ENCODE measurements at places on chromosomes 11 and 22. TPM values are rescaled to one million over a fixed set of nuclear protein-coding genes. Genes with fewer than 3 reads are reported as not detected.

The PRRG4 gene
- total RNA-seq: 1.1 TPM

The KCNQ1 gene
- total RNA-seq: 4.3 TPM

The TRIM51 gene
- total RNA-seq: not detected

The CSF2RB gene
- 0.07 TPM for total RNA-seq

The FBXO3 gene
- total RNA-seq: 19.0 TPM

The RTN4R gene
- total RNA-seq: 27.0 TPM

DNA sequence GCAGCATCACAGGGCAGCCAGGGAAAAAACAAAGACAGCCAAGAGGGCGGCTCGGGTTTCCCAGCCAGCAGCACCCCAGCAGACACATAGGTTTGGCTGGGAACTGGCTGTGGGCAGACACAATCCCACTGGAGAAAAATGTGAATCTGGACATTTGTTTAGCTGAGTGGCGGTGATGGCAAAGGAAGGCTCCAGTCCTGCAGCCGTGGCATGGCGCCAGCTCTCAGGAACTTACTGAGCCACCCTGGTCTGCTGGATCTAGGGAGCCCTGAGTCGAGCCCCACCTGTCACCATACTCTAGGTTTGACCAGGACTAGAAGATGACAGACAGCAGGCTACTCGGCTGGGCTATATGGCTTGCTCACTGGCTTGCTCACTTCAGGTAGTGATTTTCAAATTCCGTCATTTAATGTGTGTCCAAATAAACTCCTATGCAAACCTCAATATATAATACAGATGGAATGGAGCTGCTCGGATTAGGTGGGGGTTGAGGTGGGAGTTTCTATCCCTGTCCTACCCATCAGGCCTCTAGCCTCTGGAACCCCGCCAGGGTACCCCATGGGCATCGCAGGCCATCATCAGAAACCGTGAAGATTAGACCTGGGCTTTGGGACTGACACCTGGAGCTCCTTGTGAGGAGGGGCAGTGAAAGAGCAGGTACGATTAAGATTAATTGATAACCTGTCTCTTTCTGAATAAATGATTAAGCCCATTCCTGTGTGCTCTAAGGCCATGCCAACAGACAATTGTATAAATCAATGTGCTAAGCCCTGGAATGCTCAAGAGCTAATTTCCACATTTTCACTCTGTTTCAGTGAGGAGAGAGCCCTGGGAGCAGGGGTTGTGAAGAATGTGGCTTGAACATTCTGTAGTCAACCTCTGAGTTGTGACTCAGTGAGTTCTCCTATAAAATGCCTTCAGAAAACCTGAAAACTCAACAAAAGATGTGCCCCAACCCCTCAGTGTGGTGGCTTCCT lies 42.5 kb downstream of the GALNT18 start:
- DNase-seq: no peak

DNA sequence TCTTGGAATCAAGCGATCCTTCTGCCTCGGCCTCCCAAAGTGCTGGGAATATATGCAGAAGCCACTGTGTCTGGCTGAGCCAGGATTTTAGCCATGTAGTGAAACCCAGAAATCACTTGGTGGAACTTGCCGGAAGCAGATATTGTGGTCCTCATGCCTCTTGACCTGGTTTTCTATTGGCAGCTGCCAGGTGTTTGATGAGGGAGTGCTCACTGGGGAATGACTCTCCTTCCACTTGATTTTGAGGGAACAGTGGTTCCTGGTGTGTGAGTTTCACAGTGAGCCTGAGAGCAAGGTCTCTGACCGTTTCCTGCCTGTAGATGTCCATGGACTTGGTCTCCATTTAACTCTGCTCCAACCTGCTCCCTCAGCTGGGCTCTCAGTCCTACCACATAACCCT lies 34.7 kb upstream of the ELF5 start:
- DNase-seq: no peak

DNA sequence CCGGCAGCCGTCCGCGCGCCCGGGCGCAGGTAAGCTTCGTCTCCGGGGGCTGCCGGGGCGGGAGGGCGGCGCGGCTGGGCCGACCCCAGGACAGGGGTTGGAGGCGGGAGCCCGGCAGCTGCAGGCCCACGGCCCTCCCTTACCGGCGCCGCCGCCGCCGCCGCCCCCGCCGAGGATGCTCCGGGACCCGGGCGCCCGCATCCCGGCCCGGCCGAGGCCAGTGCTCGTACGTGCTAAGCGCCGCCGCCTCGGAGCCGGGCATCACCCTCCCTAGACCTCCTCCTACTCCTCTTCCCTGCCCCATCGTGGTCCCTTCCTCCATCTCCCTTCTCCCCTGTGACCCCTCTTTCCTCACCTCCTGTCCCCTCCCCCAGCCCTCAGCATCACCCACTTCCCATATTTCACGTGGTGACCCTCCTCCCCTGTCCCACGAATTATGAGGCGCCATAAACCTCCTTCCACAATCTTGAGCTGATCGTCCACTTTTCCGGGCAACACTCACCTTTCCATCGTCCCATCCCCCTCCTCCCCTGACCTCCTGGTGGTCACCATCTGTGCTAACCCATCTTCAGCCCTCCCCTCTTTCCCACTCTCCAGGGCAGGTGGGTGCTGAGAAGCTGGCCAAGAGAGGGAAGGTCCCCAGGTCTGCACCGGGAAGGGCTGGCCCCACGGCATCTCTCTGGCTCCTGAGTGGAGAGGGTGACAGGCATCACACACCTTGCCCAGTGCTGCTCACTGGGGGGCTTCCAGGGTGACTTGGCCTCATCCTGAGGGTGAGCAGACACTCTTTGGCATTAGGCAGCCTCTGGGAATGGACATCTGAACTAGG lies 612 bp downstream of the ASPHD2 start:
- DNase-seq: peak; percentile 19

GRCh38 chr11:13256216-13256615 lies 21.4 kb upstream of the BMAL1 start:
- no peak for DNase-seq

DNA sequence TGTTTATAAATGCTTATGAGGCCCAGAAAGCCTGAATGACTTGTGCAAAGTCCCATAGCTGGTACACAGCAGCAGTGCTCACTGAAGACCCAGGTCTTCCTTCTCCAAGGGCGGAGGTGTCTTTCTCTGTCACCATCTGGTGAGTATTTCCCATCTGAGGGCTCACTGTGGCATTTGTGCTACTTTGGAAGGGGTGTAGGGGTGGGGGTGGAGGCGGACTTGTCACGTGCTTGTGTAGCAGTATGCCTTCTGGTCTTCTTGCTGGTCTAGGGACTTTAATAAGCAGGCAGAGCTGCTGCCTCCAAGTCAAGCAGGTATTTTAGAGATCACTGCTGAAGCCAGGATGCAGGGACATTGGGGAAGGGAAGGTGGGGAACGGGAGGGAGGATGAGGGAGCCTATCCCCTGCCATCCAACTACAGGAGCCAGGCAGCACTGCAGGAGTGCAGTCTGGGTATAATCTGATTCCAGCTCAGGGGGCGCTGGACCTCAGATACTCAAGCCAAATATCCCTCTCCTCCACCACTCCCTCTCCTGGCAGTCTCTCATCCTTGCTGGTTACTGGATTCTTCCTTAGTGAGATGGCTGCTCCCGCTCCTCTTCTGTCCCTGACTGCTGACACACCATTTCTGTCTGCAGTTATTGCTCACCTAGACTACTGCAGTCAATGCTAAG lies 3.4 kb downstream of the ABCC8 start:
- DNase-seq: peak; percentile 76

- no peak for DNase-seq
Observed at GRCh38 chr11:45180848-45181192, 34.4 kb downstream of the PRDM11 start.

DNA sequence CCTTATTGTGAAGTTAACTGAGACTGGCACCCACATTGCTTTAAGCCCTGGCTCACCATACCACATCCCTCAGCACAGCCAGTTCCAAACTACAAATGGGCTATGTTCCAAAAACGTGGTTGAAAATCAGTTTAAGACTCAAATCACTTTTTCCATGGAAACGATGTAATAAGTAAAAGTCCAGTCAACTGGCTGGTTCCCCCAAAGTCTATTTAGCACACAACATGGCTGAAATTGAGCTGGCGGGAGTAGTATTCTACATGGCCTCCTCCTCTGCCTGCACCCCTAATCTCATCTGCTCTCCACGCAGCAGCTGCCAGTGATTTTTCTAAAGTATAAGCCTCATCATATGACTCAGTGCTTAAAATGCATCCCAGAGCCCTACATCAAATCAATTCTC lies 40.9 kb upstream of the BIRC3 start:
- no peak for DNase-seq

DNA sequence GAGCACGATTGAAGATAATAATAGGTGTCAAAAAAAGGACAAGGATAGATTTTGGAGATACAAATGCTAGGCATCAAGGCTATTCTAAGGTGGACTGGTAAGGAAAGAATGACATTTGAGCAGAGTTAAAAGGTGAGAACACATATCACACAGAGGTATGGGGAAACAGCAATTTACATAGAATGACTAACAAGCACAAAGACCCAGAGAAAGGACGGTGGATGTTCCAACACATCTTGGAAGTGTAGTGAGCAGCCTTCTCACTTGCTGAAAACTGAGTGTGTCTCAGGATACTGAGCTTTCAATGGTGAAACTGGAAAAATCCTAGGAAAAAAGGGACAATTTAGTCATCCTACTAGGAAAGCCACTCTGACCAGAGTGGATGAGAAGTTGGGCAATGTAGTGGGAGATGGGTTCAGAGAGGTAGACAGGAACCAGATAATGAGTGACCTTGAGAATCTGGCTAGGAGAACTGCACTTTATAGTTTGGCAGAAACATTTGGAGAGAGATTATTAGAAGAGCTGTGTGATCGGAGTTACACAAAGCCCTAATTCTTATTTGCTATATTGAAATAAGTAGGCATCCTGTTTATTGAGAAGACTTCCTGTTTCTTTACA lies 706.0 kb downstream of the KCNA4 start:
- no peak for DNase-seq

DNA sequence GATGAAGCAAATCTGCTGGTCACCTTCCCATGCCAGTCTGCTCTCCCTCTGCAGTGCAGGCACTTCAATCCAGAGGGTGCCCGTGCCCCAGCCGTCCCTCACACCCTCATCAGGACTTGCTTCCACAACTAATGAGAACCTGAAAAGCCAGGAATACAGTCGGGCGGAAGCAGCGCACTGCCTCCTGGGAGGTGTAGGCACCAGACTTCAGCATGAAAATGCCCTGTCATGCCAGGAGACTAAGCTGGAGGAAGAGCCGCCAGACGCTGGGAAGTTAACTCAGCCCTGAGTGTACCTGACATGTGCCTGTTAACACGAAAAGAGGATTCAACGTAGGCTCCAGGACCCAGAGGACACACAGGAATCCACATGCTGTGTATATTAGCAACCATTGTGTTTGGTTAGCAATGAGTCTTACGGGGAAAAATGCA lies 40.1 kb upstream of the FLI1 start:
- DNase-seq: peak; percentile 43

DNA sequence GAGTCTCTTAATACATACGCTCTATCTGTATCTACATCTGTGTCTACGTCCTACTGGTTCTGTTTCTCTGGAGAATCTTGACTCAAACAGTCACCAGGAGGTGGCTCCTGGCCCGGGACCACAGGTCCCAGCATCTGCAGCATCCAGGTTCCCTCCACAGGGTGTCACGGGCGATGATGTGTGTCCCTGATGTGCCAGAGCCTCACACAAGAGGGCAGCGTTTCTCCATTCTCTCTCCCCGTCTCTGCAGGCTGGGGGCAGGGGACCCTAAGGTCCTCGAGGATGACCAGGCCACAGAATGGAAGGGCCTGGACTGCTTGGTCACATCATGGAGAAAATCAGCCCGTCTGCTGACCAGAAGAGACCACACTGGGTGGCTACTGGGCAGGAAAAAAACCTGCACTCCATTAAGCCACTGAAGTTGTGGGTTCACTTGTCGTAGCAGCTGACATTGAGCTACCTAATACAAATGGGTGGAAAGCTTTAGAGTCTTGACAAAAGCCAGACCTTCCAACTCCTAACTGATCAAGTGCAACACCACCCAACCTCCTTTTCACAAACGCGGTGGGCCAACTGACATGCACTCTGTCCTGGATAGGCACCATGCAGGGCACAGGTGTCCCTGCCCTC lies 392.5 kb downstream of the CTTN start:
- DNase-seq: peak; percentile 57

All from WTC11 (cell line).